GM04504 (cell line): ENCODE measurements at places on chromosomes 5 and 9.

DNA sequence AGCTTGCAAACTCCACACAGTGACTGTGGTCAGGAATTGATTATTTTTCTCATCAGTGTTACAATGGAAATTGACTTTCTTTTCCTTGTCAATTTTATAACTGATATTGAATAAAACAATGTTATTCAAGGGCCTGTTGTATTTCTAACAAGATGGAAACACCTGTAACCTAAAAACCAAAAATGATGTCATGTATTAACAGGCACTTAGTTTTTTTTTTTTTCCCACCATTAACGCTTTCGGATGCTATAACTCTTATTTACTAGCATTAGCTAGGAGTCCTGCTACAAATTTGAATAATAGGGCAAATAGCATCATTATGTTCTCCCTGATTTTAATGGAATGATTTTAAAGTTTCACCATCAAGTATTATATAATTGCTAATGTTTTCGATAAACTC, 30.3 kb downstream of the RNF180 start:
- no peak for DNase-seq

DNA sequence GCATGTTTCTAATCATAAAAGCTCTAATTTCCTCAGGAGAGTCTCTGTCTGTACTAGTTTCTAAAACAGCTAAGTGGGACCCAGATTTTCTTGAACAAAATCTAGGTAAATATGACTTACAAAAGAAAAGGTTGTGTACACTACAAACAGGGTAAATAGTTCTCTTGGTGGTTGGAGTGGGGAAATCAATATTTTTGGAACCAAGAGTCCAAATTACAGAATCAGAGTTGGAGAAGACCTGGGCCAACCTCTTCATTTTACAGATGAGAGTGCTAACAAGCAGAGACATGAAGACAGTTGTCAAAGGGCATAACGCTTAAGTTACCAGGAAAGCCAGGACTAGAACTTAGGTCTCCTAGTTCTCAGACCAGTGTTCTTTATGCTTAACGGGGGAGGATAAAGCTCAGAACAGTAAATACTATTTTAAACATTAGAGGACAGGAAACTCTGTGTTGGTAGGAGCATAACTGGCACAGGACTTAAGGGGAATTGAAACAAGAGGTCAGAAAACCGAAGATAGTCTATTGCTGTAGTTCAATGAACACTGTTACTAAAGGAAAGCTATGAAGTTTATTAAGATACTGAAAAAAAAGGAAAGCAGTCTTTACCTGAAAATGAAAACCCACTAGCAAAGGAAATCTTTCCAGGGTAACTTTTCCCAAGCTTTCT, 9.3 kb upstream of the GOLGA1 start:
- no peak for DNase-seq

GRCh38 chr5:169758886-169759285, 121.8 kb downstream of the DOCK2 start:
- no peak for DNase-seq

GRCh38 chr5:59079622-59080620, 497.0 kb downstream of the RAB3C start:
- peak; percentile 74 for DNase-seq

- DNase-seq: no peak
Measured at GRCh38 chr5:1874771-1875220, 7.9 kb downstream of the IRX4 start.

DNA sequence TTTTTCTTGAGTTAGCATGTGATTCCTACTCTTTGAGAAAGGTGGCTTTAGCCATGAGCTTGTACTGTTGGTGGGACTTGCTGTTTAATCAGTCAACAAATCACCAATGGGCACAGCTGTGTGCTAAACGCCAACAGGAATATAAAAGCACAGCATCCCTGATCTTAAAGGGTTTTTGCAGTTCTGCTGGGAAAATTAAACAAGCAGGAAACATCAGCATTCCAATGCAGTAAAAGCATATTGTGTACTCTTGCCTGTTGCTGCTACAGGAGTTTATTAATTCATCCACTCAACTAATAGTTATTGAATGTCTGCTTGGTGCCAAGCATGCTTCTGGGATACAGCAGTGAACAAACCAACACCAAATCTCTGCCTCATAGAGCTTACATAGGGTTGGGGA, 27.4 kb upstream of the F2RL1 start:
- no peak for DNase-seq

- no peak for DNase-seq
Measured at GRCh38 chr9:103949096-103949495, 145.0 kb upstream of the SMC2 start.

GRCh38 chr5:171848006-171848405, 62.4 kb downstream of the SMIM23 start:
- DNase-seq: no peak

DNA sequence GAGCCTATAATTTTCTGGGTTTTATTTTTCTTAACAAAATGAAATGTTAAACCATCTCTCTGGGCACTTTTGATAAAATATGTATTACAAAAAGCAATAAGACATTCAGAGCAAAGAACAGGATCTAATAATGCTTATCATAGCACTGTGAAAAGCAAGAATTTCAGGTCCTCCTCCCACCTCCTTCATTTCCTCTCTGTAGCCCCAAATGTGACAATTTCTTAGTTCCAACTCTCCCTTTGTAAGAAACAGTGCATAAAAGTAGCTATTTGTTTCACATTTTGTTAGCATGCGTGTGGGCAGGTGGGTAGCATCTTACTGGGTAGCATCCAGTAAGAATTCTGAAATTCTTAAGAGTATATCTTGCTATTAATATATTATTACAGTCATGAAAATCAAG, 130.9 kb upstream of the RASA1 start:
- DNase-seq: no peak

- DNase-seq: no peak
Measured at GRCh38 chr9:131943351-131943841, 136.3 kb downstream of the MED27 start.

DNA sequence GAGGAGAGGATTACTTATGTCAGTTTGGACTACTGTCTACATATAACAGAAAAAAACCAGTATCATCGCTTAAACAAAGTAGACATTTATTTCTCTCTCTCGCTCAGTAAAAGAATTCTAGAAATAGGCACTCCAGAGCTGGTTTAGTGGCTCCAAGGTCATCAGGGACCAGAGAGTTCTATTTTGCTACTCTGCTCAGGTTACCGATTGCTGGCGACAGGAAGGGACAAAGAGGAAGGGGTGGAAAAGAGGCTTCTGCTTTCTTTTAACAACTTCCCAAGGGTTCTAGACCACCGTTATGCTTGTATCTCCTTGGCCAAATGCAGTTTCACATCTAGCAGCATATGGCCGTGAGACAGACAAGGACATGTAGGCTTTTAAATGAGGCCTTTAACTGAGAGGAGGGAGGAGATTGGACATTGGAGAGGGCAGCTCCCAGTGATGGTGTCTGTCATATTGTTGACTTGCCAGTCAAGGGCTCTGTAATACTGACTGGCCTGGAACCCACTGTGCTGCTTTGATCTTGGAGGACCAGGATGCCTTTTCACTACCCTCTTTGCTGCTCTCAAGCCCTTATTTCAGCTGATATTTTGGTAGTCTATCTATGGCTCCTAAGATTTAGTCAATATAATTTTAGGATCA, 15.6 kb upstream of the DCP2 start:
- no peak for DNase-seq

DNA sequence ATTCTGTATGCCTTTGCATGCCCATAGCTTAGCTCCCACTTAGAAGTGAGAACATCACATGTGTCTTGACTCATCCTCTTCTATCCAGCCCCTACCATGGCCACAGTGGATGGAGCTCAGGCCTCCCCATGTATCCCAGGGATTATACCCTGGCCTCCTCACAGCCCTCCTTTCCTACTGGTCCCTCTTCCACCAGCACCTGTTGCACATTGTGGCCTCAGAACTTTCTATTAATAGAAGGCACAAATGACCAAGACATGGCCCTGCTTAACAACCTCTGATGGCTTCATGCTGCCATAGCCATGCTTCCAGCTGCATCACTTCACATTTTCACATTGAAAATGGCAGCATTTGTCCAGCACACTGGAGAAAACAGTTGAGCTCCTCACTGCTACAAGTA, 315.4 kb downstream of the CDK5RAP2 start:
- no peak for DNase-seq

- DNase-seq: no peak
Measured at GRCh38 chr9:3903273-3903672, 377.5 kb upstream of the RFX3 start.

DNA sequence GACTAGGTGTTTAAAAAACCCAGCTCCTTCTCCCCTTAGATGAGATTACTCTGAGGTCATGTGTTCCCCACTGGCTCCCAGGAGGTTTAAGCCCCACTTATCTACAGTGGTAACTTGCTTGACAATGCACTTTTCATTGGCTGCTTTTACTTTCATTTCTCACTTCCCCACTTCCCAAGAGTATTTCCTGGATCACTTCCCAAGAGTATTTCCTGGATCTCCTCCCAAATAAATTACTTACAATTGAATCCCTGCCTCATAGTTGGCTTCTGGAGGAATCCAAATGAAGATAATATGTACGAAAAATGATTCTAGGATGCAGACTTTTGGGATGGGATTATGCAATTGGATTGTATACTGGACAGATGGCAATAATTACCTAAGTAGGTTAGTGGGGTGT, 47.1 kb upstream of the CHSY3 start:
- no peak for DNase-seq

- peak; percentile 1 for DNase-seq
Measured at GRCh38 chr9:125343518-125344275, 82.1 kb downstream of the GAPVD1 start.

GRCh38 chr5:178418471-178419010, 171.7 kb downstream of the COL23A1 start:
- no peak for DNase-seq

GRCh38 chr9:118938581-118938980, 430.7 kb downstream of the BRINP1 start:
- no peak for DNase-seq

DNA sequence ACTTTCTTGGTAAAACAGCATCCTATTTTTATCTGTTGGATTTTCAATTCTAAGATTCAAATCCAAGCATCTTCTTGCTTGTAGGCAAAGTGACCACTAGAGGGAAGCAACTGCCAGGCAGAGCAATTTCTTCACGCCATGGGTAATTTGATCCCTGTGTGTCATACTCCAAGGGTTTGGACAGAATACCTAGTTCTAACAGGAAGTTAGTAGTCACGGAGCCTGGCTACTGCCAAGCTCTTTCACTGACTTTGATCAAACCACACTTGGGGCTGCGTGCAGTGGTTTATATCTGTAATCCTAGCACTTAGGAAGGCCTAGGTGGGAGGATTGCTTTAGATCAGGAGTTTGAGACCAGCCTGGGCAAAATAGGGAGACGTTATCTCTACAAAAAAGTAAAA, 473.6 kb upstream of the TNC start:
- peak; percentile 98 for DNase-seq

- DNase-seq: no peak
Measured at GRCh38 chr9:20117986-20118385, 329.1 kb upstream of the SLC24A2 start.

- peak; percentile 35 for DNase-seq
Measured at GRCh38 chr9:127224883-127225739, 39.5 kb upstream of the GARNL3 start.

DNA sequence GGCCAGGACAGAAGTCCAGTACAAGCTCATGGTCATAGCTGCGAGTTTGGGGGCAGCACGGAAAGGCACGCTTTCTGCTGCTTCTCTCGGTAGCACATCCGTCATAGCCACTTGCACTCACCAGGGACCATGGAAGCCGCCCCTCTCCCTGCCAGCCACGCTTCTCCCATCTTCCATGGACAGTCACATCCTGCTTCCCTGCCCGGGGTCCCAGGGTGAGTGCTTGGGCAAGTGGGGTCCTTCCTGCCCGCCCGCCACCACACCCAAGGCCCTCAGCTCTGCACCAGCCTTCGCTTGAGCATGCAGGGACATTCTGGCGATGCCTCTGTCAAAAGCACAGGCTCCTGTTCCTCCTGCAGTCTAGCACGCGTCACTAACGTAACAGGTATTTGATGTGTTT, 13.1 kb upstream of the IRX2 start:
- no peak for DNase-seq

GRCh38 chr5:134122530-134122929, 8.0 kb downstream of the TCF7 start:
- DNase-seq: no peak

DNA sequence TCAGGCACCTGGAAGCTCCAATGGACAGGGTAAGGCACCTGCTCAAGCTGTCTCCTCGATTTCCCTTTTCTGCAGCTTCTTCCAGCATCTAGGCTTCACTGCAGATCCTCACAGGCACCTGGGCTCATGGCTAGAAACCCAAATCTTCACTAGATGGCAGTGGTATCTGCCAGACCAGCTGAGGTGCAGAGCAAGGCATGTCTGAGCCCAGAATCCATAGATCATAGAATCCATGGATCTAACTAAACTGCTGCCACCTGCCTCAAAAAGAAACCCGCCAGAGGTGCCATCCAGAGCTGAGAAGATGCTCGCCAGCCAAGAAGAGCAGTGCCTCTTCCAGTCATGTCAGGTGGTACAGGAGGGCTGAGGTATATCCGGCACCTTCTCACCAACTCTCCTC, 6.9 kb downstream of the SHC3 start:
- DNase-seq: no peak

DNA sequence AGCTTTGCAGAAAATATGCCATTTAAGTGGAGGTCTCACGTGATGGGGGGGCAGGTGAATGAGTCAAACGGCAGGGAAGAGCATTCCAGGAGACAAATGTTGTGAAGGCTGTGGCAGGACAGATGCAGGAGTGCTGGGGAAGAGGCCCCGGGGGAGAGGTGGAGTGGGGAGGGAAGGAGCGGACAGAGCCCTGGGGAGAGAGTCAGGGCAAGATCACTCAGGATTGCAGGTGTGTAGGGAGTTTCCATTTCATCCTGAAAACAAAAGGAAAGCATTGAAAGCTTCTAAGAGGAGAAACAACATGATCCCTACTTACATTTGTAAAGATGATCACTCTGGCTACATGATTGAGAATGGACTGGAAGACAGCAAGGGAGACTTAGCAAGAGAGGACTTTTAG, 323.3 kb downstream of the ASTN2 start:
- DNase-seq: no peak

DNA sequence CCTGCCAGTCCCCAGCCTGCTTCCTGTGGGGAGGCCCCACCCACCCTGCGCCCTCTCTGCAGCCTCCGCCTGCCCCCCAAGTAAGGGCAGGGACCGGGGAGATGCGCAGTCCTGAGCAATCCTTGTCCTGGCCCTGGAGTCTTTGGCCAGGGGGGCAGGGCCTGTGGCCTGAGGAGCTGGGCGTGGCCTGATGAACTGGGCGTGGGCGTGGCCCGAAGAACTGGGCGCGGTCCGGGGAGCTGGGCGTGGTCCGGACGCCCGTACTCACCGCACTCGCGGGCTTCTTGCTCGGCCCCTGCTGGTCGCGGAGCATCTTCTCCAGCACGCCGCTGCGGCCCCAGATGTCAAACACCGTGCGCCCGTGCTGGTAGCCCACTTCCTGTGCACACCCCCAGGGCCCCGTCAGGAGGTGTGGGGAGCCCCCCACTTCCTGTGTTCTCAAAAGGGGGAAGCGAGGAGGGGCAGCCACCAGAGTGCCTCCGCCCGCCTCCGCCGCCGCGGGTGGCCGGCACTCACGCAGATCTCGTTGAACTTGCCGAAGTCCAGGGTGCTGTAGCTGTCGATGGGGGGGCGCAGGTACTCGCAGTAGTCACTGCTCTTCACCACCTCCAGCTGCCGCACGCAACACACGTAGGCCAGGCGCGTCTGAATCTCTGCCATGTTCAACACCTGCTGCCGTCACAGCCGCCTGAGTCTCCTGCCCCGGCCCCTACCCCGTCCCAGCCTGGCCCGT, 2.7 kb upstream of the NSMF start:
- DNase-seq: no peak

GRCh38 chr5:2750758-2751464, 566 bp downstream of the IRX2 start:
- DNase-seq: no peak

- DNase-seq: peak; percentile 2
Measured at GRCh38 chr9:70802206-70802605, 319.2 kb downstream of the TRPM3 start.
